ENCODE measurements at places on chromosomes 7 and 10.

DNA sequence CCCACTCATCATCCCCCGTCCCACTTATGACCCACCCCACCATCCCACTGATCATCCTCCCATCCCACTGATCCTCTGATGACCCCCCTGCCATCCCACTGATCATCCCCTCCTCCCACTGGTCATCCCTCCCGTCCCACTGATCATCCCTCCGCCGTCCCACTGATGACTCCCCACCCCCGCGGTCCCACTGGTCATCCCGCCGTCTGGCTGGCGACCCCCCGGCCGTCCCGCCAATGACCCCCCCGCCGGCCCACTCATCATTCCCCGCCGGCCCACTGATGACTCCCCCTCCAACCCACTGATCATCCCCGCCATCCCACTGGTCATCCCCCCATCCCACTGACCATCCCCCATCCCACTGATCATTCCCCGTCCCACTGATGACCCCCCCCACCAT lies 161.1 kb downstream of the GRM8 start:
- no peak for DNase-seq

DNA sequence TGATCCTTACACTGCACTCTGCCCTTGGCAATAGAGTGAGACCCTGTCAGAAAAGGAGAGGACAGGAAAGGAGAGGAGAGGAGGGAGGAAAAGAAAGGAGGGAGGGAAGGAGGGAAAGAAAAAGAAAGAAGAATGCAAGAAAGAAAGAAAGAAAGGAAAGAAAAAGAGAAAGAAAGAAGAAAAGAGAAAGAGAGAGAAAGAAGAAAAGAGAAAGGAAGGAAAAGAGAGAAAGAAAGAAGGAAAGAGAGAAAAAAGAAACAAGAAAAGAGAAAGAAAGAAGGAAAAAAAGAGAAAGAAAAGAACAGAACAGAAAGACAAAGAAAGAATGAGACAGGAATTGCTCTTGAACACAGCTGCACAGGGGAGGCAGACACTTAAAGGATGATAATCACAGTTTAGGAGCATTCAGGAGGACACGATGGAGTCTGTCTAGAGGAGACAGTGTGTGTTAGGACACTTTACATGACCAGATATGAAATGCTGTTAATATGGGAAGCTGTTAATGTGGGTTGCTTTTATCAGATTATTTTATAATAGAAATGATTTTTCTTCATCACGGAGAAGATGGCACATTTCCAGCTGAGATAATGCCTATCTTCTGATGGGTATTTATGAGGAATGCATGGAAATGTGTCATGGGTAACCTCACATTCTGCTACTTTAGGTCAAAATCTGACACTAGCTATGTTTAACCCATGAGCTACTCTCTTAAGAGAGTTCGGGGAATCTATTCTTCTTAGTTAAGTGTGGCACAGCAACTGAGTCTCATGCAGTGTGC lies 160.5 kb downstream of the BAMBI start:
- DNase-seq: no peak

DNA sequence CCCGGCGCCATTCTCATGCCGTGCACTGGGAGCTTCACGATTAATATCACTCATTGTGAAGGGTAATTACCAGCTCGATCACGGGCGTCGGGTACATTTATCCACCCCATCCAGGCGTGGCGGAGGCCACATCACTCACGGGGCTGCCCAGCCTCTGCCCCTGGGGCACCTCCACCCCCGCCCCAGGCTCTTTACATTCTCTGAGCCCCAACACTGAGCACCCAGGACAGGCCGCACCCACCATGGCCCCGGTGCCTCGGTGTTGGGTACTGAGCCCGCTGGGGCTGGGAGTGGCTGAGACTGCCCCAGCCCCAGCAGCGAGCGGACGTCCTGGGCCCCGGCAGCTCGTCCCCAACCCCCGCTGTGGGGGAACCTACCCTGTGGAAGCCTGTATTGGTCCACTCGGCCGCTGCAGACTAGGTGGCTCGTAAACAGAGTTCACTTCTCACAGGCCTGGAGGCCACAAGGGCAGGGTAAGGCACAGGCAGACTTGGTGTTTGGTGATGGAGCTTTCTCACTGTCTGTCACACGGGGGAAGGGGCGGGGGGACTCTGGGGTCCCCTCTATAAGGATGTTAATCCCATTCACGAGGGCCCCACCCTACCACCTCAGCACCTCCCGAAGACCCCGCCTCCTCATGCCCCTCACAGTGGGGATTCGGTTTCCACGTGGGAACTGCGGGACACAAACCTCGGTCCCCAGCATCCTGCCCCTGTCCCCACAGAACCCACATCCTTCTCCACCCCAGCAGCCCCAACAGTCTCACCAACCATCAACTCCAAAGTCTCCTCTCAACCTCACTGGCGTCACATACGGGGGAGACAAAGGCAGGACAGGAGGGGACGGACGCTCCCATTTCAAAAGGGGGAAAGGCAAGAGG lies 184.1 kb downstream of the ELFN1 start:
- DNase-seq: no peak

DNA sequence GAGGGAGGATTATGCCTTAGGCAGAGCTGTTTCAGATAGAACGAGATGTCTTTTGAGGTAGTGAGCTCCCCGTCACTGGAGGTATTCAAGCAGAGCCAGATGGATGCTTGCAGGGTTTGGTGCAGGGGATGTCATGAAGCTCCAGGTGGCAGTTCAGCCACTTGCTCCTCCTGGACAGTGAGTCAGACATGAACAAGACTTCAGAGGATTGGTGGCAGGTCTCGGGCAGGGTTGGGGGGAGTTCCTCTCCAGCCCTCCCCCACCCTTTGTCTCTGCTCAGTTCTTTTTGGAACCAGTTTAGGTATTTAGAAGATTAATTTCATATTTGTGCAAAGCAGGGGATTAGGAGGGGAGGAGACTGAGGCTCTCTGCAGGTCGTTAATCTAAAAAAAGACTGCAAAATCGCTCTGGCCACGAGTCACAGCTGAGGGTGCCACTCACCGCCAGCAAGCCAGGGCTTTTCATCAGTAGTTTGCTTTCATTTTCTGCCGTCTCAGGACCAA lies 21.5 kb upstream of the MYL10 start:
- DNase-seq: no peak

DNA sequence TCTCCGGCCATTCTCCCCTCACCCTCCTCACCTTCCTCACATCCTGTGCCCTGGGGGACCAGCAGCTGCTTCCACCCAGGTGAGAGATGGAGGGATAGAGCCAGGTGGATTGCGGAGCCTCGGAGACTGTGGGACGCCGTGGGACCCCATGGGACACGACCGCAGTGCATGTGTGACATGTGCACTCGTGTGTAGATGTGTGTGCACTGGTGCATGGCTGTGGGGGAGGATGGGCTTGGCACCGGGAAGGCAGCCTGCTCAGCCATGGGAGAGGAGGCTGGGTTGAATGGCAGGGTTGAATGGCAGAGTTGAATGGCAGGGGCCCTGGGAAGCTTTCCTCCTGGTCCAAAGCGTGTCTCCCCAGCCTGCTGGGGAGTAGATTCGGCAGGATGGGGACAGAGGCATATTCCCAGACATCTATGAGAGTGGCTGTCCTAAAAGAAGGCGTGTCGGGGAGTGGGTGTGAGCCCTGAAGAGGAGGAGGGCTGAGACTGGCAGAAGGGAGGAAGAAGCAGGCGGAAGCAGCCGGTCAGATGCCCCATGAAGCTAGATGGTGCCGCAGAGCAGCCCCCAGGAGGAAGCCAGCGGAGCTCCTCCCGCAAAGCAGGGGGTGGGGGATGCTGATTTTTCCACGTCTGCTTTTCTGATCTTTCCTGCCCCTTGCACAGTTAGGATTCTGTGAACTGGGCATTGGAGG lies 815 bp downstream of the GIMAP8 start:
- DNase-seq: no peak

GRCh38 chr10:49040601-49041000 lies 74.7 kb downstream of the VSTM4 start:
- DNase-seq: no peak
